ENCODE measurements at places on chromosomes 12 and 14.

DNA sequence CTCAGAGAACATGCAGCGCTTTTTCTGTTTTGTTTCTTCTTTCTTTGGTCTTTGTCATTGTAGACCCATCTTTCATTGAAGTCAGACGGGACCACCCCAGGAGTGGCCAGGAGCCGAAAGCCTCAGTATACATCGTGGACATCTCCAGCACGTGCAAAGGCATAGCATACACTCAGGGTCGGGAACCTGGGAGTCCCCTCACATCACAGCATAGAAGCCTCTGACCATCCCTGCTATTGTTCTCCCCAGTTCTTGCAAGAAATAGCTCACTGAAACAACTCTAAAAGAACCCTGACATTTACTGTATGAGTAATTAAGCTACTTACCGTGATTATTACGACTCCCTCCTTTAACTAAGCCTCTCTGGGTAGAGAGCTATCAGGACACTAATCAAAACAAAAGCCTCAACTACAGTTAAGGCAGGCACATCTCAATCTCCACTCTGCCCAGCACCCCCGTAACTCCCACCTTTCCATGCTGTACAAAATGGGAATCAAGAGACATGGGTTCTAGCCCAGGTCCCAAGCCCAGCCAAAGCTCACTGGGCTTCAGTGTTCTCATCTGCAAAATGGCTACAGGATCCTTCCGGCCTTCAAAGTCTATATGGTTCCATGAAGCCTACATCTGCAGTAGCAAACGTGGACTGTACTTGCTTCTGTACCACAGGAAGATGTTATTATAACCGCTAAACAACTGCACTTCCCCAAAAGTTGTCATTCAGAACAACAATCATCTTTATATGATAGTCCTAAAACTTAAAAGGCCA, 6.7 kb downstream of the CCDC88C start:
- no peak for DNase-seq

DNA sequence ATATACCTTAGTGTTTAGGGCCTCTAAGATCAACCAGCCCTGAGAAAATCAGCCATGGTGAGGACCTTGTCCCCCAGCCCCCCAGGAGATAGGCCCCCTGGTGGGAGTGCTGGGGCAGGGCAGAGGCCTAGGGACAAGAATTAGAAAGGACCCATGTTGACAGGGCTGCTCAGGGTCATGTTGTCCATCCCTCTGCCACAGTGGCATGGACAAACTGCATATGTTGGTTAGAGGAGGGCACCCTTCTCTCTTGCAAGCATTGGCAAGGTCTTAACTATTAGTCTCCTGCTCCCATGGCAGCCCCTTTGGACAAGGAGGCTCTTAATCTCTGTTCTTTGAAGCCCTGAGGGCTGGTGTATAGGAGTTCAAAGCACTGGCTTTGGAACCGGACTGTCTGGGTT, 755 bp upstream of the PTPN6 start:
- DNase-seq = no peak

DNA sequence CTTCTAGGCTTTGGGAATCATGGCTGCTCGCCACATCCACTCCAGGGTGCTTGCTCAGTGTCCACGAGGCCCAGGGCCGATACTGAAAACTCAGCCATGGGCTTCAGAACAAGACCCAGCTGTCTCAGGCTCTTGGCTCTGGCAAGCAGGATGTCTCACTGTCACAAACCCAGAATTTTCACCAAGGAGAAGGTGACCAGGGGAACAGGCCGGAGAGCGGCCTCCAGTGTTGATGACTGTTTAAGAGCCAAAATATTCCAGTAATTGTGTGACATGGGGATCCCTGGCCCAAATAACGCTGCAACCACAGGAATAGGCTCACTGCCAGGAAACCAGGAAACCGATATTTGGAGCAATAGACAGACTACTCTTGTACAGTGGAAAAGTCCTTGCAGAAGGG, 9.8 kb upstream of the SERPINA5 start:
- no peak for DNase-seq

DNA sequence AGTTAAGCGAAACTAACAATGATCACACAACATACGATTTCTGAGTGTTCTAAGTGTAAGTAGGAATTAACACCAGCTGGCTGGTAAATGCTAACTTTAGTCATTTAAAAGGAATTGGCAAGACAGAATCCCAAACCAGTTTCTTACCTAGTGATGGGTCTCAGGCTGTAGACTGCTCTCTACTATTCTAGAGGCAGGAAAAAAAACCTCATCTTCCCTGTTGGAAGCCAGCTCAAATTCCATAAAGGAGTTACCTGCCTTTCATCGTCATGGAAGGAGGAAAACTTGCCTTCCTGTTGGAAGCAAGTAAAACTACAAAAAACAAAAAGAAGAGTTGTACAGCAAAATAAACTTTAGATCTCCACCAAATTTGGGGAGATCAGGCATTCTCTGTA, 23.7 kb upstream of the SLC7A8 start:
- DNase-seq = no peak

- no peak for DNase-seq
These were observed 29.6 kb upstream of the OR5AU1 start for GRCh38 chr14:21185491-21185890.

GRCh38 chr12:559906-560455, 100.2 kb downstream of the B4GALNT3 start:
- no peak for DNase-seq

DNA sequence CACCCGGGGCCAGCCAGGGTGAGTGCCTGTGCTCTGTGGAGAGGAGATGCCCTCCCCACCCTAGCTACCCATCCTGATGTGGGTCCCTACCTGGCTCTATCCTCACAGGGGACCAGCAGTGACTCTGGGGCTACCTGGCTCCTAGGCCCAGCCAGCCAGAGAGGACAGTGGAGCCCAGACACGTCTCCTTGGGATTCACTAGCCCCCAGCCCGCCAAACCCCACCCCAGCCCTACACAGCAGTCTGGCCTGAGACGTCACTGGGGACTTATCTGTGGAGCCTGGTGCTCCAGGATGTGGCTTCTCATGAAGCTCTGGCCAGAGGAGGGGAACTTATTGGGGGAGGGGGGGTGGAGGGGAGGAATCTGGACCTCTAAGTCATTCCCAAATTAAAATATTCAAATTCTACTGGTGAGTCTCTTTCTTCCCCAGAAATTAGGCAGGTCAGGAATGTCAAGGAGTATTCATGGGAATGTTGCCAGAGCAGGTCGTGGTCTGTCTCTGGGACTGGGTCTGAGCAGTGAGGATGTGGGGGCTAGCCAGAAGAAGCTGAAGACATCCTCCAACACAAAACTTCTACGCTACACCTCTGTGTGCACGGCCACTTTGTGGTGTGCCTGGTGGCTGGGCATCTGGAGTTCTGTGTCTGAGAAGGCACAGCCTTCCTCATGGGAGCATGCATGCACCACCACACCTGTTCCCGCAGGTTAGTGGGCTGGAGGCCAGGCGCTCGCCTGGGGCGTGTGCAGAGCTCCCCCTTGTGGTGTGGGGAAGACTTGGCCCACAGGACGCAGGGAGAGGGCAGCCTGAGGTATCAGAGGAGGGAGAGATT, 2.7 kb downstream of the CMTM5 start:
- peak; percentile 77 for DNase-seq

DNA sequence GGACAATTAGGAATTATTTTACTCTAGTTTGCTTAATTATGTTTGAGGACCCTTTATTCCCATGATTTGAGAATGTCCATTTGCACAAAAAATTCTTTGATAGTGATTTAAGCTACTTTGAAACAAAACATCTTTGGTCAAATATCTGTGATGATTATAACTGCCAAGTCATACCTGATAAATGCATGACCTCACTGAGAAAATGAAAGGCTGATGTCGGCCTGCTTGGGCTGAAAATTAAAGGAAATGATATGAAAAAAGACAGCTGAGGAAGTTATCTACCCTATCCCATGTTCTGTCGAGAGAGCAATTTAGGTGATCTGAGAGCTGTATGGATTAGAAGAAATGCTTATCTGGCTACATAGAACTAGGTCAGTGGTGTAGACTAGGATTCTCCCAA, 43.6 kb downstream of the ATL1 start:
- DNase-seq = no peak

DNA sequence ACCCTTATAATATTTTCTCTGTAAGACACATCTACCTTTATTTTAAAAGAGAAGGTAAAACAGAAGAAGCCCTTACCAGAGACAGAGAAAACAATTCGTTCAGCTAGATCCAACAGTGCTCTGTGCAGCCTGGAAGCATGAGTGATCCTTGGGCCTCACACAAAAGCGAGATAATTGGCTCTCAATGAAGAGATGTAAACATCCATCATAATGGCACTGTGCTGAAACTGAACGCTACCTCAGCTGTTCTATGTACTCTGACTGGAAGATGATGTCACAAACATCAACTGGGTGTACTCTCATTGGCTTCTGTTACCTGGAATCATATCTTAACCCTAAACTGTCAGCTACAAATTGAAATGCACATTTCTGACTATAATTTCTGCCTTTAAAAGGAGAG, at the start of gene MGAT4C:
Gene MGAT4C, minus strand, starts transcription at position 229 of the 400 bp plus-strand sequence.
- no peak for DNase-seq

DNA sequence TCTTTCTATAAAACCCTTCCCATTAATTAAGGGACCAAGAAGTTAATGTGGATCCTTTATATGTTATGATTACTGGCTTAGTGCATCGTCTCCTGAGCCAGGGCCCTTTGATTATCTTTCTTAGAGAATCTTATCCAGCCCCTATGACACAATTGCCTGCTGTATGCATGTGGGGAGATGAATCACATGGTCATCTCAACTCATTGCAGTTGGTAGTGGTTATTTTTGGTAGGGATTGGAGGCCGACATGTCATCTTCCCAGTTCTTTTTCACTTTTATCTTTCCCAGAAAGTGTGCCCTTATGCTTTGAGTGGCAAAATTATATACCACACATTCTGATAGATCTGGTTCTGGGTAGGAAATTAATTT, 26.0 kb downstream of the ZNF664 start:
- DNase-seq = no peak
